ENCODE measurements at places on chromosomes 4 and X.

DNA sequence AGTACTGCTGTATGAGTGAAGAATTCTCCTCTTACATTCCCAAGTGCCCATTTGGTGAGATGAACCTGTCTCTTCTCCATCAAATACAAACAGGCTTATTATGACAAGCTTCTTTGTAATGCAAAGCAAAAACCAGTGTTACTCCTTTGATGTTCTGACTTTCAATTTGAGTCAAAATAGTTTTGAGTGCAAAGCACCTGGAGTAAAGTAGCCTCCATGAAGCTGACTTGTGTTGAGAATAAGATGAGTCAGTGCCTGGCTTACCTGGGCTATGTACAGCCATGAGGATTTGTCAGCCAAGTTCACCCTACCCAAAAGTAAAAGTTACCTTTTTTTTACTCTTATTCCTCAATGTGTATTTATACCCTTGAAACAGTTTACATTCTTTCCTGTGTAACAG, 132.5 kb upstream of the FMR1 start:
- no peak for DNase-seq

GRCh38 chr4:30402276-30402675, 317.9 kb upstream of the PCDH7 start:
- no peak for DNase-seq

- no peak for DNase-seq
These were observed 732 bp downstream of the NLGN4X start for GRCh38 chrX:6227935-6228334.

- DNase-seq: no peak
These were observed 10.0 kb downstream of the ETFDH start for GRCh38 chr4:158682066-158682465.

- no peak for DNase-seq
These were observed 42.1 kb upstream of the CENPU start for GRCh38 chr4:184775854-184776555.

- no peak for DNase-seq
These were observed 11.0 kb downstream of the STIM2 start for GRCh38 chr4:26871611-26872010.

- DNase-seq: peak; percentile 98
These were observed at the start of gene SLC25A6 for GRCh38 chrX:1391707-1392375. SLC25A6 (minus strand) TSS chrX:1392113; CDS start chrX:1392009, 104 bp downstream.

GRCh38 chrX:18894156-18894555, 89.8 kb downstream of the PHKA2 start:
- DNase-seq: no peak

DNA sequence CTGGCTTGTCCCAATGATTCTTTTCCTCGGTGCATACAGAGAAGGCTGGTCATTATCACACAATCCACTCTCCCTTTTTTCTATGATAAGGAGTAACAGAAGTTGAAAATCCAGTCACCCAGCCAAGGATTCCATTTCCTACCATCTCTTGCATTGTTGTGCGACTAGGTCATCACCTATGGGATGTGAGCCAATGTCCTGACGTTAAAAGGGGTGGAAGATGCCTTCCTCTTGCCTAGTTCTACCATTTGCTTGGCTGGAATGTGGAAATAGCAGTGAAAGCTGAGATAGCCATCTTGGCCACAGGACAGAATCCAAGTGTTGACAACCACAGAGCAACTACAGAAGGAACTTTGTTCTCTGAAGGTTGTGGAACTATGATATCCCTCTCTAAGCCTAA, 132.2 kb upstream of the KIT start:
- no peak for DNase-seq

GRCh38 chr4:19683426-19683825, 568.3 kb upstream of the SLIT2 start:
- no peak for DNase-seq

DNA sequence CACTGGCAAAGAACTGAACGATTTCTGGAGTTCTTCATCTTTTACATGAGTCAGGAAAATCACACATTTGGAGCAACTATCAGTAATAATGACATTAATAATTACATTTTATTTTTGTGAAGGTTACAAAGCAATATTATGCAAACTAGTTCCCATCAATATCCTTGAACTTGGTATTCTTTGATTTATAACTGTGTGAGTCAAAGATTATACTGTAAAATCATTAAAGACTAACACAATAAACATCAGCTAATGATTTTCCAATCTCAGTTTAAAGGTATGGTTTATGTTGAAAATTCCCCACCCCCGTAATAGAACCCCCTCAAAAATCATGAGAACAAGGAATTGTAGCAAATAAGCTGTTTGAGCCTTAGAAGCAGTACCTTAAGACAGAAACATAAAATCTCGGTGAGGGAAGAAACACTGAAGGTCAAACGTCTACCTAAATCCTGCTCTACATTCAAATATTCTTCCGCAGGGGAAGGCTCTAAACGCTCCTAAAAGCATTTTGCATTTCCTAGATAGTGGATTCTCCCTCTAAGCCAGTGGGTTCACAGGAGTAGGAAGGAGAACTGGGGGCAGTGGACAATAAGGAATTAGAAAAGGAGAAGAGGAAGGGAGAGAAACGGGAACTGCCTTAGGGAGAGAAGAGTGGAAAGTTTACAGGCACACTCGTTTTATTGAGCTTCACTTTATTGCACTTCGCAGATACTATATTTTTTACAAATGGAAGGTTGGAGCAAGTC, 22.3 kb upstream of the SH3D19 start:
- no peak for DNase-seq

DNA sequence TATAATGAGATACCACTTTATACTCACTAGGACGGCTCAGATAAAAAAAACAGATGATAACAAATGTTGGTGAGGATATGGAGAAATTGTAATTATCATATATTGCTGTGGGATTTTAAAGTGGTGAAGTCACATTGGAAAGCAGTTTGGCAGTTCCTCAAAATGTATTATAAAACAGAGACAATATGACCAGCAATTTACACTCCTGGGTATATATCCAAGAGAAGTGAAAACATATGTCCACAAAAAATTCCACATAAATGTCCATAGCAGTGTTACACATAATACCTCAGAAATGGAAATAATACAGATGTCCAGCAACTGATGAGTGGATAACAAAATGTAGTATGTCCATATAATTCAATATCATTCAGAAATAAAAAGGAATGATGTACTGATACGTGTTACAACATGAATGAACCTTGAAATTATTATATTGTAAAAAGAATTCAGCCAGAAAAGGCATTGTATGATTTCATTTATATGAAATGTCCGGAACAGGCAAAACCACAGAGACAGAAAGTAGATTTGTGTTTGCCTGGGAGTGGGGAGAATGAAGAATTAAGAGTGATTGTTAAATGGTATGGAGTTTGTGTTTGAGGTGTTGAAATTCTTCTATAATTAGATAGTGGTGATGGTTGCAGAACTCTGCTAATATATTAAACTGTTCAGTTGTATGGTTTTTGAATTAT, 220.9 kb downstream of the SLC7A11 start:
- DNase-seq: no peak

- no peak for DNase-seq
These were observed 793 bp upstream of the DCUN1D4 start for GRCh38 chr4:51842167-51842553.

GRCh38 chr4:4852591-4853362, 6.7 kb upstream of the MSX1 start:
- DNase-seq: no peak

DNA sequence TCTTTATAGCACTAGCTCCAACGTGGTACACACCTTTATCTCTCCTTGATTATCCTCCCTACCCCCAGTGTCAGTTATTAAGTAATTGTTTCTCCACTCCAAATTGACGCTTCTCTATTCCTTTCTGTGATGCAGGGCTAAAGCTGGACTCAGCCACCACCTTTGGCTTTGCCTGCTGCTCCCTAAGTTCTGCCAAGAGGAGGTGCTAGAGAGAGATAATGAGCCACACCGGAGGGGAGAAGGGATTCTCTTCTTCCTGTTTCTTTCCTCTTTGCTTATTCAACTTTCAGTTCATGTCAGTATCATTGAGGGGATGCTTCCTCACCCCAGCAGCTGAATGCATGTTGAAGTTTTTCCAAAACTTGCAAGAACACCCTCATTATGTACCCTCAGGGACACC, 176.5 kb downstream of the GBA3 start:
- no peak for DNase-seq

DNA sequence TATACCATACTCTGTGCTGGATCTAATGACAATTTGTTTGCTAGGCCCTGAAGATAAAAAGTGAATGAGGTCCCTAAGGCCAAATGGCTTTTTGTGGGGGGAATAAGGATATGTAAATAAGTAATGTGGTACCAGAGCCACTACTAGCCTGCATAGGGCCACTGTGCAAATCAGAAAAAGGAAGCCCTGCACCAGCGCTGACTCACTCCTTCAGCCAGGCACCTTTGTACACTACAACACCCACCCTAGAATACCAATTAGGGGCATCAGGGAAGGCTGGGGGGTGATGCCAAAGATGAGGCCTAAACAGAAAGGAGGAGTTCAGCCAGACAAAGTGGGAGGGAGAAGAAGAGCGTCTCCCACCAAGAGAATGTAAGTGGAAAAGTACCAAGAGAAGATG, 122.2 kb downstream of the CAMK2D start:
- DNase-seq: no peak

GRCh38 chr4:99594818-99595217, 20.2 kb downstream of the MTTP start:
- DNase-seq: no peak

GRCh38 chr4:177251237-177251636, 58.4 kb upstream of the NEIL3 start:
- DNase-seq: no peak

DNA sequence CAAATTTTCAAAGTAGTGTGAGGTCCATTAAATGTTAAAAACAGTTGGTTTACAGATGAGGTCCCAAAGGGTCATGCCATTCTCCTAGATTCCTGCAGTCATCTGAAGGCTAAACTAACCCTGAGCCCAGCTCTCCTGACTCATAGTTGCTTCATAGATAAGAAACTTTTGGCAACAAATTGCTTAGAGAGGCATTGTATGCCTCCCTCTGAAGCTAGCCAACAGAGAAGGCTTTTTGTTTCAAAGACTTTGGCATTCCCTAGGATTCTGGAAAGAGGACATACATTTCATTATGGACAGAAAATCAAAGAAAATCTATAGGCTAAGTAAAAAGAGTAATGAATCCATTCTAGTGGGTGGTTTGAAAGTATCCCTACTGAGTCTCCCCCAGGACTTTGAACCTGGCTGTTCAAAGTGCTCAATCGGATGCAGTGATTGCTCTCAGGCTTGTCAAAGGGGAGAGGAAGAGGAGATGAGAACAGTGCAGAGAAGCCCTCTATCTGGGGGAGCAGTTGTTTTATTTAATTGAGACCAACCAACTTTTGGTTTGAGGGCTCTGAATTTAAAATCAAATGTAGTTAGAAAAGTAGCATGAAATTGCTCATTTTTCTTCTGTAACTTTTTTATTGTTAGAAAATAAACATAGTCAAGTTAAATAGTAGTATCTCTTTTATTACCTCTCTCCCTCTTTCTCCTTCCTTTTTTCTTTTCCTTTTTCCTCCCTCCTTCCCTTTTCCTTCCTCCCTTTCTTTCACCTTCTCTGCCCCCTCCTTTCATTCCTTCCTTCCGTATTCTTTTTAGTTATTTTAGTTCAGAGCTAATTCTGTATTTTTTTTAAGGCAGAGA, 72.3 kb upstream of the ZNF518B start:
- no peak for DNase-seq

GRCh38 chrX:42978655-42979379, 200.9 kb upstream of the PPP1R2C start:
- no peak for DNase-seq

- no peak for DNase-seq
These were observed 3.7 kb upstream of the OSTC start for GRCh38 chr4:108646706-108647105.

DNA sequence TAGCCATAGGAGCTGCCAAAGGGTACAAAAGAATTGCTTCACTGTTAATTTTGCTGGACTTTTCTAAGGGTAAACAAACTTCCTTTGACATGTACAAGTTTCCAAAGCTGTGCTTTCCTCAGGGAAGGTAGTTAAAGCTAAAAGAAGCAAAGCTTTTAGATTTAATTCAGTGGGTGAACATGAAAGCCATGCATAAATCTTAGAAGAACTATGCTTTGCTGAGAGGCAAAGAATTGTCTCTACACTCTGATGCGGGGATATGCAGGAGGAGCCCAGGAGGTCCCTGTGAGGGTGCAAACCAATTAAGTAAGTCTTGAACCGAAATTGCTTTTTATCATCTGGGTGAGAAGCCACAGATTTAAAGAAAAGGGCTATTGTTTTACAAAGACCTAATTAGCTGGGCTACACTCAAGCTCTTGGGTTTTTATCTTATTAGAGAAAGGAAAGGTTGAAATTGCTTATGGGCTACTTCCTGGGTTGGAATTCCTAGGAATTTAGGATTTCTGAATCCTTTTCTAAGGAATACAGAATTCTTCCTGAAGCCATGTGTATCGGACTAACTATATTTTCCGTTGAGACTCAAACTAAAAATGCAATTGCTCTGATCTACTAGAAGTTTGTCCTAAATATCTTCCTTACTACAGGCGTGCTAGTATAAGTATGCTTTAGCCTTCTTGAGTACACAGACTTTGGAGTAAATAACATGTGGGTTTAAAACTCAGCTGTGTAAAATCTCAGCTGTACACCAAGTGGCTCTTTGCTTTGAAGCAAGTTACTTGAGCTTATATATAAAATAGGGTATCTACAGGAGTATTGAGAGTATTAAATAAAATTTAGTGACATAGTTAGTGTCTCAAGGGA, 188.4 kb upstream of the ANK2 start:
- no peak for DNase-seq

DNA sequence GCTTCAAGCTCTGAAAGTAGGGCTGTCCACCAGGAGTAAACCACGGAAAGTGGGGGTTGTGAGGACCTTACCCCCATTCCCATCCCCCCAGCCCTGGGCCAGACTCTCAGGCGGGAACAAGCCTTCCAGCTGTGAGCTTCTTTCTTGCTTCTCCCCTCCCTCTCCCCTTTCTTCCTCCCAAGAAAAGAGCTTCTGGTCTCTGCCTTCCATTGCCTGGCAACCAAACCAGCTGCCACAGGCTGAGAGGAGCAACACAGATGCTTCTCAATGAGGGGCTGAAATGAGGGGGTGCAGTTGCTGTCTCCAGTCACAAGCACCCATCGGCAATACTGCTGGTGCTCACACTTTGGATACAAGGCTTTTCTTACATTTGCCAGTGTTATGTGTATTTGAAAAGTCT, 72.5 kb downstream of the SLC16A2 start:
- DNase-seq: no peak

DNA sequence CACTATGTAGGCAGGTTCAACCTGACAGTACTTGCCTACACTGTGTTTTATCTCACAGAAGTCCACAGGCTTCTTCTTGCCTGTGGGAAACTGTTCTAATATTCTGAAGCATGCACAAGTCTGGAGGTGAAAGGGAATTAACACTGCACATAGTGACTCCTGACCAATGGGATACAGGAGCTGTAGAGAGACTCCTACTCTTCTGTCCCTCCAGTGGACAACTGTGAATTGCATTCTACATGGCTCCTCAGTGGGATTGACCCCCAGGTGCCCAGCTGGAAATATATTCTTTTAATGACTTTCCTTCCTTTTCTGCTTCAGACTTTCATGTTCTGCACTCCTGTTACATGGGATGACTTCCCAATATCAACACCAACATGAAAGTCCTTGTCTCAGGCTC, 8.2 kb upstream of the YIPF6 start:
- DNase-seq: no peak

All from stimulated activated CD8-positive, alpha-beta memory T cell treated with anti-CD3 and anti-CD28 coated beads, Interleukin-7, amount 100 ng/mL, for 1 hour (primary cell).